ENCODE measurements at places on chromosomes 5 and 9.

GRCh38 chr9:127178686-127179632, 56.5 kb upstream of the ANGPTL2 start:
- no peak for DNase-seq

- DNase-seq: no peak
Measured at GRCh38 chr9:5205071-5205470, 19.6 kb upstream of the INSL6 start.

GRCh38 chr5:98519571-98519970, 253.9 kb upstream of the RGMB start:
- DNase-seq: no peak

DNA sequence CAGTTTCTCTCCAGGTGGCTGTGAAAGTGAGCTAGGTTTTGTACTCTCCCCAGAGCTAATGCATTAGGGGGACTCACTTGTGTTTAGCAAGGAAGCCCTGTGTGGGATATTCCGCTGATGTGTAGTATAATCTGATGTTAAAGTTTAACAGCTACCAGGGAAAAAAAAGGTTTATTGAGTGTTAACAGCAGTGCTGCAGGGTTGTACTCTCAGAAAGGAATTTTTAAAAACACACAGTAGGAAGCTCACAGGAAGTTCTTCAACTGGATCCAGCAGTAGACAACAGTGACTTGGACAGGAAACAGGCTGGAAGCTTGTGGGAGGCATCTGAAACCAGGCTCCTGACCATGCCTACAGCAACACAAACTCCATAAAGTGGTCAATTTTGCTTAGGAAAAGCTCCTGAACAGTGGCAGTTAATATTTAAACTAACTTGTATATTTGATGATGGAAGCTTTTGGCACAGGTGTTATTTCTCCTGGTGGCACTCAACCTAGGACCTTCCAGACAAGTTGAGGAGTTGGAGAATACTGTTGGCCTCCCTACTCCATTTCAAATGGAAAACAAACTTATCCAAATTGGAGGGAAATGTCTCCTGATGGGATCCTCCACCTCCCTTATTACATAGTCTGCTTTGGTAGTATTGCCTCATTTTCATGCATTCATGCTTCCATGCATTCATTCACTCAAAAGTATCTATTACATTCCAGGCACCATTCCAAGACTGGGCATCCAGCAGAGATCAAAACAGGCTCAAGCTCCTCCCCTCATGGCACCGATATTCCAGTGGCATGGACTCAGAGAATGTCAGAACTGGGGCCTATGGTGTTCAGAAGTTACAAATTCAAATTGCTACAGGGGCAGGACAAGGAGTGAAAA, 54.7 kb downstream of the FOXD1 start:
- DNase-seq: no peak

- no peak for DNase-seq
Measured at GRCh38 chr5:142248853-142249462, 75.9 kb downstream of the SPRY4 start.

DNA sequence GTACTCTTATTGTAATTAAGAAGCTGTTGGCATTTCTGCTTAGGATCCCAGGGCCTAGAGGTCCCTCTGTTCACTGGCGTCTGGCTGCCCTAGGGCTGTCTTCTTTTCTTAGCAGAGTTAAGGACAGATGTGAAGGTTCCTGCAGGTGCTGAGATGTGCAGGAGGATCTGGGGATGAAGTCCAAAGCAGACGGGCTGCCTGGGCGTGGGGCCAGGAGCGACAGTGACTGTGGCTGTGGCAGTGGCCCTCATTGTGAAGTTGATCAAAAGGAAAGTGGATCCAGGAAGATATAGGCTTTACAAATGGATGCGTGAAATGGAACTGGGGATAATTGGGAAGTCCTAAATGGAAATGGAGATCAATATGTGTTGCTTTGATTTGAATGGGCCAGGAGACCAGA, 19.1 kb upstream of the SH3PXD2B start:
- no peak for DNase-seq

DNA sequence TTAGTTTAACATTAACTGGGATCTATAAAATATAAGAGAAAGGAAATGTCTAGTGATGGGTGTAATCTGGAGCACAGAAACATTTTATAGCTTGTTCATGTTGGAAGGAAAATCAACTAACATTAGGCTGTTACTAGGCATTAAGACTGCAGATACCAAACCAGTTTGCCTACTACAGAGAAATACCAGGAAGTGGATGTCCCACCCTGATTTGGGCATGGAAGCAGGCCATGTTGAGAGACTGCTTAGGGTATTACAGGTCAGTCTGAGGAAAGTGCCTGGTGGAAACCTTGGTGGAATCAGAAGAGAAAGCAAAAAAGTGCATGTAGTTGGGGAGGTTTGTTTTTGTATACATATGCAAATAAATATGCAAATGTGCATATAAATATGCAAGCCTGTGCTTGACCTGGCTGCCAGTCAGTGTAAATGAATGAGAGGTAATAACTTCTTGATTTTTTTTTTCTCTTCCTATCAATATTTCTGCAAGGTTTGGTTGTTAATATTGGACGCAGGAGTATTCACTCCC, 9.6 kb upstream of the CCDC112 start:
- no peak for DNase-seq

DNA sequence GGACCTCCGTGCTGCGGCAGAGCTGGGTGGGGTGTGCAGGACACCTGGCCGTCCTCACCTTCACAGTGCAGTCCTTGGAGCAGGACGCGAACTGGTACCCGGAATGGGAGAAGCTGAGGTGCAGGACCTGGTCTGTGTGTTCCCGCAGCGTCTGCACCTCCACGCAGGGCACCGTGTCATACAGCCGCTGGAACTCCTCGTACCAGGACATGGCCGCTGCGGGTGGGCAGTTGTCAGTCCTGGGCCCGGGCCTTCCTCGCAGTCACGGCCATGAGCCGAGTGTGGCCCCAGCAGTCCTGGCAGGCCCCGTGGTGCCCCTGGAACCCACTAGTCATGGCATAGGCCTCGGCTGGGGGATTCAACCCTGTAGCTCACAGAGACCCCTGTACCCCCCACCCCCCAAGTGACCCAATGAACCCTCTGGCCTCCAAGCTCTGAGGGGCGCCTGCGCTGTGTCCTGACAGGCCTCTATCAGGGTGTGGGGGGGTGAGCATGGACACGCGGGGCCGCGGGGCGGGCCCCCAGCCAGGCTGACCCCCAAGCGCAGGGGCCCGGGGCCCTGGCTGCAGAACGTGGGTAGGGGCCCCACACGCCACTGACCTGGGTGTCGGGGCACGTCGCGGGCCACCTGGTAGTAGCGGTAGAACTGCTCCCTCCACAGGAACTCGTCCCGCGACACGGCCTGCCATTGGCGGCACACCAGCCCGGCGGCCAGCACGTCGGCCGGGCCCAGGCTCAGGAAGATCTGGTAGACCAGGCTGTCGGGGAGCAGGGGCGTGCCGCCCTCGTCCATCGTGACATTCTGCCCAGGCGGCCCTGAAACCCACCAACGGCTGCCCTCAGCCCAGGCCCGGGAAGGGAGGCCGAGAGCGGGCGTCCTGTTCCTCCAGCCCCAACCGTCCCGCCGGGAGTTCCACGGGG, 987 bp downstream of the FBXW5 start:
- no peak for DNase-seq

DNA sequence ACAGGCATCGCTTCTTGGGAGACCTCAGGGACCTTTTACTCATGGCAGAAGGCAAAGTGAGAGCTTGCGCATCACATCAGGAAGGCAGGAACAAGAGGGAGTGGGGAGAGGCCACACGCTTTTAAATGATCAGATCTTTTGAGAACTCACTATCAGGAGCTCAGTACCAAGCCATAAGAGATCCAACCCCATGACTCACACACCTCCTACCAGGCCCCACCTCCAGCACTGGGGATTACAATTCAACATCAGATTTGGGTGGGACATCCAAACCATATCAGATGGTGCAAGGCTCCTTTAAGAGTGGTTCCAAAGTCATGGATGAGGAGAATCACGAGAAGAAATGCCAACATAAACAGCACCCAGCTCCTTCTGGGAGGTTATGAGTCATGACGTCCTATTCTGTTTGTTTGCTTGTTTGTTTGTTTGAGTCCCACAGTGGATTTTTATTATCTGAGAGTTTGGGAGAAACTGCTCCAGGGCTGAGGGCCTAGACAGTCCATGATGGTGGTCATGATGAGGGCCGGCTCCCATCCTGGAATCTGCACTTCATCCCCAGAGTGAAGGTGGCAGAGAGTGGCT, 453.5 kb downstream of the GADD45G start:
- DNase-seq: no peak

DNA sequence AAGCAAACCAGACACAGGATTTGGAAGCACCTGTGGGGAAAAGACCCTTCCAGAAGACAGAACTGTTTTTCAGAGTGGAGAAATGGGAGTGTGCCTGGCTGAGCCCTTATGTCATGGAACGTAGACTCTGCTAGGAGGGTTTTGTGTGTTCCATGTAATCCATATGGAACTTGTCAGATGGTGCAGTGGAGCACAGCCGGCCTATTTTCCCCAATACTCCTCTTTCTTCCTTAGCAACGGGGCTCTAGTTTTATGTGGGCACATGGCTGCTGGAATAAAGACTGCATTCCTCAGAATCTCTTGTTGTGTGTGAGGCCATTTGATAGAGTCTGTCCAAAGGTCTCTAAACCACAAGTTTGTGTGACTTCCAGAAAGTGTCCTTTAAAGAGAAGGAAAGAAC, 284.0 kb downstream of the DRD1 start:
- DNase-seq: no peak

DNA sequence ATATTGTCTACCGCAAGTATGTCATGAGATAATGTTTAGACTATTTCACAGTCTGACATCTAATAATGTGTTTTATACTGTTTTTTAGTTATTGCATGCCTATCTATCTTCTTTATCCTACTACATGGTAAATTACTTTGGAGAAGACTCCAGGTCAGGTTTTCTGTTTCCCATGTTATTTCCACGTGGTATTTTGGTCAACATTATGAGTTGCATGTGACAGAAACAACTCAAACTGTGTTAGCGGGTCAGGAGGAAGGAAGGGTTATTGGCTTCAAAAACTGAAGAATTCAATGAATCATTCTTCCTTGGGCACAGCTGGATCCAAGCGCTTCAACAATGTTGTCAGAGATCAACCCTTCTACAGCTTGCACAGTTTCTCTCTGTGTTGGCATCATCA, 252.1 kb upstream of the CCNG1 start:
- DNase-seq: no peak

GRCh38 chr5:112064956-112065355, 308.0 kb upstream of the NREP start:
- DNase-seq: no peak

- DNase-seq: no peak
Measured at GRCh38 chr9:7153566-7153965, 395.8 kb downstream of the KDM4C start.

- no peak for DNase-seq
Measured at GRCh38 chr9:18692268-18692667, 218.3 kb downstream of the ADAMTSL1 start.

- DNase-seq: no peak
Measured at GRCh38 chr9:112550531-112550930, 63.9 kb downstream of the KIAA1958 start.

- DNase-seq: no peak
Measured at GRCh38 chr5:169637085-169637548, at the start of gene DOCK2. DOCK2 (plus strand) TSS chr5:169637275; CDS start chr5:169637327, 52 bp downstream.

DNA sequence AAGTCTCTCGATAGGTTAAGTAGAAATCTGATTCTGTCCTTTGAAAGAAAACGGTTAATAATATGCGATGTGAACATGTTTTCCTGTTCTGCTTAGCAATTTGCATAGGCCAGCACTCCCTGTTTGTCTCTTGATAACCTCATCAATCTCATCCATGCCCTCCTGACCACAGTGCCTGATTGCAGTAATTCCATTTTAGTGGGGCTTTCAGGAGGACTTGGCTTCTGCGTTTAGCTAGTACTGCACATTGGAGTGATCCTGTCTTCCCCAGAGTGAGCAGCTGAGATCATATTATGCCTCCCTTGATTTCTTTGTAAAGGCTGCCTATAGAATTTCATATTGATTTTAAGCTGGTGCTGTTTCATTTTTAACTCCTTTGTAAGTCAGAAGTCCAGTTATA, 335.9 kb upstream of the ISL1 start:
- no peak for DNase-seq

DNA sequence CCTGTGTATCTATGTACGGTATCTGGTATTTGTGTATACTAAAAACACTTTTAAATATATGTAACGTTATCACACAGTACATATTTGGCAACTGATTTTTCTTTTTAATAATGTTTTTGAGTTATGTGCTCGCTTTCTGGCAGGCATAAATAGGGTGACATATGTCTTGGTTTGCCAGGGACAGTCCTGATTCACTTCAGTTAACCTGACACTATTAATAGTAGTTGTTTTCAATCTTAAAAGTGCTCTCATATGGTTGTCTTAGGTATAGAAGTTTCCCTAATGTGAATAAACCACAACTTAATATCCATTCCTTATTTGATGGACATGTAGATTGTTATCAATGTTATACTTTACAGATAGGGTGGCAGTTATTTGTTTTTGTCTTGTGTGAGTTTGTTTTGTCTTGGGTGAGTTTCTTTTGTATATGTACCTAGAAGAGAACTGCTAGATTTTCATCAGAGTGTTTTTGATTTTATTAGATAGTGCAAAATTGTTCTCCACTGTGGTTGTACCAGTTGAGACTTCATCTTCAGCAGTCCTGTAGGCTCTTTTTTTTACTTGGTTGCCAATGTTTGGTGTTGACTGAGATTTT, 7.9 kb downstream of the G3BP1 start:
- DNase-seq: peak; percentile 34

DNA sequence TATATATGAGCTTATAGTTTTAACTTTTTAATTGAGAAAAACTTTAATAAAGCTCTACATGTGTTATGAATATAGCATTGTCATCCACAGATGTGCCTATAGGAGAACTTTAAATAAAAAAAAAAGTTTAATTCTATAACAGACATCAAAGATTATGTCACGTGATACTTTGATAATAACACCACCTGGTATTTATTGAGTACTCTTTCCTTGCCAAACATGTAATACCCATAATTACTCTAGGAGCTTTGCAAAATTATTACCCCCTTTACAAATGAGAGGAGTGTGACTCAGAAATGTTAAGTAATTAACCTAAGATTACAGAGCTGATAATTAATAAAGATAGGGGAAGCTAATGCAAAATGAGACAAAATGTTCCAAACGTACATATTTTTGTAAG, 43.0 kb downstream of the ITGA2 start:
- DNase-seq: no peak

GRCh38 chr5:140181002-140181483, 6.1 kb downstream of the CYSTM1 start:
- DNase-seq: no peak

DNA sequence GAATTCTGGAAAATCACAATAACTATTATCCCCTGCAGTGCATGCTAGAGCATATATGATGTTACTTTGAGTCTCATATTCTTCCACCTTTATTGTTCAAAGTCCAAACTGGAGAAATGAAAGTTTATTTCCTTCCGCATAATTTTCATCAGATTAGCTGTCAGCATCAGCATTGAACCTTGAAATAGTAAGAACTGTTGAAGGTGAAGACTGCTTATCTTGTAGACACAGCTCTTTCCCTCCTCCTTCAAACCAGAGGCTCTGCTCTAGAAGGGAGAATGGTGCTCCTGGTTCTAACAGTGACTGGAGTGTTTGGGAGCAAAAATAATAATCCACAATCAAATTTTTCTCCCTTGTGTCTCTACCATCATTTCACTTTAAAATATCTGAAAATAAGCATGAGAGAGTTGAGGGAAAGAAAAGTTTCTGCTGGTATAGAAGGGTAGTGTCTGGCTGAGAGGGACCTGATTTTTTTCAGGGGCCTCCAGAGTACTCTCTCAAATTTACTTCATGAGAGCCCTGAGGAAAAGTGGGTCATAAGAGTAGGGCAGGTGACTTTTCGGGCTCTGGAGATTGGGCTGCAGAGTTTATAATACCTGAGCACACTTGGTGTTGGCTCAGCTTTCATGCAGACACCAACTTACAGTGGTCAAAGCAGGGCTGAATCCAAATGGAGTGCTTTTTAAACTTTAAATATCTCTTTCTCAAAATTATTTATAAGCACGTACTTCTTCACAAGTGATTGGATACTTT, 170.4 kb downstream of the ZDHHC21 start:
- no peak for DNase-seq

Measured in cerebellum (tissue), 4 donors.